CD8-positive, alpha-beta T cell (primary cell): ENCODE measurements at places on chromosomes 1 and 21. TPM values are rescaled to one million over a fixed set of nuclear protein-coding genes. Genes with fewer than 3 reads are reported as not detected.

DNA sequence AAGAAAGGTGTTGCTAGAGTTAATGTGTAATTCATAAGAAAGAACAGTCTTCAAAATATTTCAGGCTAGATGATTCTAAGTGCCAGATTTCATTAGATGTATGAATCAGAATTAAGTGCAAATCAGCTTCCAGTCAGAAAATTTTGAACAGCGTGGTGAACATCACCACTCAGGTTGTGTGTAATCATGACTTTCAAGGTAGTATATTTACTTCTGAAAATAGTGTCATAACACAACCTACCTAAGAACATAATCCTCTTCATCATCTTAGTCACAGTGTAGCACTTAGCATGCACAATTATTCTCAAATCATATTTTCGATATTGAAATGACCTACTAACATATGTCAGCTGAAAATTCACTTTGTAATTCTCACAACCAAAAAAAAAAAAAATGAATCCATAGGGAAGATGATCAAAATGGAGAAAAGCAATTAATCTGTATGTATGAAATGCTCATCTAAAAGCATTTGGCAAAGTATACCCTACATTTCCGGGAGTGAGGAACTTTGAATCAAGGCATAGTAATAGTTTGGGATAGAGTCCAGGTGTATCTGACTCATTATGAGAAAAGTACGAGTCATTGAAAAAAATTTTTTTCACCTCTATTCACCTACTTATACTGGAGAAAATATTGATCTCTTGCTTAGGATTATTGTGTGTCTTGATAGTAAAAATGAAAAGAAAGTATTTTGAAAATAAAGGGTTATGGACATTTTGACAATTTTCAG is 221.8 kb upstream of the CHRM3 start:
- no peak for DNase-seq

DNA sequence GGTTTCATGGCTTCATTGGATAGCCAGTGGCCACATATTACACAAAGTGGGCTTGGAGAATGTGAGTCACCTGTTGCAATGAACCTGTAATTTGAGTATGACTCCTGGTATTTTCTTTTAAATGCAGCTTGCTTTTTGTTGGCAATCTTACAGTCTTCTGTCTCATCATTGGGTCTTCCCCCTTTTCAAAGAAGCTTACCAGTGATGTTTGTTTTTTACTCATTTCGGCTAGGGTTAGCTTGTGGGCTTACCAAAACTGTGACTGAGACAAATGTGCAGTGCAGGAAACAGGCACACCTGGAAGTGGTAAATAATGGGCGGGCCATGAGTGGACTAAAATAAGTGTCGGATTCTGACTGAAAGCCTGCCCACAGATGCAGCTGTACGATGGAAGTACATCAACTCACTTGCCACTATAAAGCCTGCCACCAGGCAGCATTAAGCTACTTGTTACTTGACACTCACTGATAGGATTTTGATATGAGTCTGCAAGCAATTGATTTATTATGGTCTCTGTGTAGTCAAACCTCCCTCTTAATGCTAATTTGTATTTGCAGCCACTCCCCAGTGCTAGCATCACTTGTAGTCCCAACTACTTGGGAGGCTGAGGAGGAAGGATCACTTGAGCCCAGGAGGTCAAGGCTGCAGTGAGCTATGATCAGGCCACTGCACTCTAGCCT is 4.2 kb downstream of the HHAT start:
- DNase-seq: peak; percentile 8

DNA sequence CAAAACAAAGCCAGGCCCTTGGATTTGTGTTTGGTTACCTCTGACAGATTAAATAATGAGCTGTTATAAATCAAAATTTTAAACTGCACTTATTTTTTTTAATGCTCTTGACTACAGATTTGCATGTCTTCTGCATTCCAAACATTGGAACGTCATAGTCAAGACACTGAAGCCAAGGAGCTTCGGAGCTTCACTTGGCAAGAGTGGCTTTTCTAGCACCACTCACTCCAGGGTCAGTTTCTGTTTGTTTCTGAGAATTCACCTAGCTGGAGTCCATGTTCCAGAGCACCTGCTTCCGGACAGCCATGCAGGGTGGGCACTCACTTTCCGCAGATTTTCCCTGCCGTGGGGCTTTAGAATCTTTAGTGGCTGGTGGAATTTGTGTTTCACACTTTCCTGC is 202.9 kb downstream of the ZP4 start:
- no peak for DNase-seq

Gene FCRL1
- total RNA-seq: 3.1 TPM

DNA sequence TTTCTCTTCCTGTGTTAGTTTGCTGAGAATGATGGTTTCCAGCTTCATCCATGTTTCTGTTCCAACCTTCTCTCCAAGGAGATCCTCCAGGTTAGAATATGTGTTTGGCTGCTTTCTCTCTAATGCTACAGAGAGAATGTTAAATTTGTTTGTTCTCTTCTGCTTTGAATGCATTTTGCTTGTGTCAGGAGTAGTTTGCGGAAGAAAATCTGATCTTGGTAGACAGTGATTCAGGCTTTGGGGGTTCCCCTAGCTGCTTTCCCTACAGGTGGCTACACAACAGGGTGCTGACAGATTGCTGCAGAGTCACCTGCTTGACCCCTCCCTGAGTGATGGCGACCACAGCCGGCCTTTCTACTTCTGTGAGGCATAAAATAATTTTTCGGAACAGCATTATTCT is 41.8 kb downstream of the MACO1 start:
- no peak for DNase-seq

DNA sequence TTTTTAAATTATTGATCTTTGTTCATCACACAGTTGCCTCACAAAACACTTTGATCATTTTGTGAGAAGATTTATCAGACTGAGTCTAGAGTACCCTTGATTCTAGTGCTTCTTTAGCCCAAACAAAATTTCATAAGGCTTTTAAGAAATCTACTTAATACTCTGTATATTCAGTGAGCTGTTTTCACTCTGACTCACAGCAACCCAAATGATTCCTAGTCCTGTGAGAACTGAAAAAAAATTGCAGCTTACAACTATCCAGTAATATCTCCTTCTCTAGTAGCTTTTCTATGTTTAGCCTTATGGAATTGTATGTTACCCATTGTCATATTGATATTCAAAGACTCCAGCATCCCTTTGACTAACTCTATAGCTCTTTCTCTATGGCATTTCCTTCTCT is 915.6 kb downstream of the AMY1C start:
- DNase-seq: no peak

DNA sequence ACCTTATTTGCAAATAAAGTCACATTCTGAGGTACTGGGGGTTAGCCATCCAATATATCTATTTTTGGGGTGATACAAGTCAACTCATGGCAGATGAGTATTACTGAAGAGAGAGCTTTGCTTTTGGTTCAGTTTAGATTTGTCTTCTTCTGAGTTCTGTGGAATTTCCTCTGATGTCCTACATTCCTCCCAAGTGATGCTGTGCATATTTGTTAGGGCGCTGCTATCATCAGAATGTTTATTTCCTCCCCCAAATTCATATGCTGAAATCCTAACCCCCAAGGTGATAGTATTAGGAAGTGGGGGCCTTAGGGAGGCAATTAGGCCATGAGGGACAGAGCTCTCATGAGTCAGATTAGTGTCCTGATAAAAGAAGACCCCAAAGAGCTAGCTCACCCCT is 96.2 kb upstream of the WLS start:
- no peak for DNase-seq

DNA sequence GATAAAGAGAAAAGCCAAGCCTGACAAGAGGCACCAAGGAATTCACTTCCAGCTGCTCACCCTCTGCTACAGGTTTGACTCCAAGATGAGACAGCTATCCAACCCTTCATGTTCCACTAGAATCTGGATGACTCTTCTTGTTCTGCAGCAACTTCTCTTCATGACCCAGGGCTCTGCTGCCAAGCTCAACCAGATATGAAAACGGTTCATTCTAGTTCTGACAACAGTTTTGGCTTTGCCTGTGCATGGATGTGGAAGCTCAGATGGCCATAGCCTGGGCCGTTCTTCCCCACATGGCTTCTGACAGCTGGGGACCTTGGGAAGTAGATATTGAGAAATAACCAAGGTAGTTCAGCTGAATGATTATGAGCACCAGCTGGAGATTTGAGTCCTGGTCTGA is 13.7 kb downstream of the PI4KB start:
- no peak for DNase-seq

- no peak for DNase-seq
Measured at GRCh38 chr1:59394706-59395425, 98.0 kb downstream of the FGGY start.

- DNase-seq: no peak
Measured at GRCh38 chr1:99176753-99177152, 87.5 kb upstream of the PLPPR4 start.

DNA sequence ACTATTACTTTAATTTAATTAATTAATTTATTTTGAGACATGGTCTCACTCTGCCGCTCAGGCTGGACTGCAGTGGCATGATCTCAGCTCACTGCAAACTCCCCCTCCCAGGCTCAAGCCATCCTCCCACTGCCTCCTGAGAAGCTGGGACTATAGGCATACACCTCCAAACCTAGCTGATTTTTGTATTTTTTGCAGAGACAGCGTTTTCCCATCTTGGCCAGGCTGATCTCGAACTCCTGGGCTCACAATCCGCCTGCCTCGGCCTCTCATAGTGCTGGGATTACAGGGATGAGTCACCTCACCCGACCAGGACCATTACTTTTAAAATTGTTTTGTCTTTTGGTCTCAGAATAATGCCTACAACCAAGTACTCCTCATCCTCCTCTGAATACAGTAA is 15.6 kb downstream of the YY1AP1 start:
- DNase-seq: no peak

Gene SIK1
- total RNA-seq: 716 TPM

Gene CHI3L2
- 7.1 TPM for total RNA-seq

- DNase-seq: no peak
Measured at GRCh38 chr1:218760601-218761570, 412.8 kb upstream of the LYPLAL1 start.

Gene GREM2
- not detected for total RNA-seq

DNA sequence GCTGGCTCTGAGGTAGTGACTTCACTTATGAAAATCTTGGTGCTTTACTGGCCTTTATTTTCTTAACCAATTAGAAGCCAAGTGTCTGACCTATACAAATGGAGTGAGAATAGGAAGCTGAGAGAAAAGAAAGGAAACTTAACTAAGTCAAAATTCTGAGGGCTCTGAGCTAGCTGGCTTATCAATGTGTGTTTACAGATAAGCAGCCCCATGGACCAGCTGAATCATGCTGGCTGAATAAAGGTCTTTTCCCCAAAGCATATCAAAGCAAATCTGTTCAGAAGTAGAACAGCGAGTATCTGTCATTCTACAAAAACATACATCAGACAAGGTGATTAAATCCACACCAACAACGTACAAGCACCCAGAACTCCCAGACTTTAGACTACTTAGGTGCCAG is 117.2 kb downstream of the BRINP2 start:
- DNase-seq: no peak

Gene CASQ2
- not detected for total RNA-seq

GRCh38 chr1:184176058-184176457 is 124.5 kb downstream of the TSEN15 start:
- DNase-seq: no peak

- peak; percentile 87 for DNase-seq
Measured at GRCh38 chr1:95043141-95043980, 29.4 kb downstream of the ALG14 start.
